Left cardiac atrium (tissue), 4 donors: ENCODE measurements at places on chromosomes 5 and 9. TPM values are rescaled to one million over a fixed set of nuclear protein-coding genes. Genes with fewer than 3 reads are reported as not detected.

DNA sequence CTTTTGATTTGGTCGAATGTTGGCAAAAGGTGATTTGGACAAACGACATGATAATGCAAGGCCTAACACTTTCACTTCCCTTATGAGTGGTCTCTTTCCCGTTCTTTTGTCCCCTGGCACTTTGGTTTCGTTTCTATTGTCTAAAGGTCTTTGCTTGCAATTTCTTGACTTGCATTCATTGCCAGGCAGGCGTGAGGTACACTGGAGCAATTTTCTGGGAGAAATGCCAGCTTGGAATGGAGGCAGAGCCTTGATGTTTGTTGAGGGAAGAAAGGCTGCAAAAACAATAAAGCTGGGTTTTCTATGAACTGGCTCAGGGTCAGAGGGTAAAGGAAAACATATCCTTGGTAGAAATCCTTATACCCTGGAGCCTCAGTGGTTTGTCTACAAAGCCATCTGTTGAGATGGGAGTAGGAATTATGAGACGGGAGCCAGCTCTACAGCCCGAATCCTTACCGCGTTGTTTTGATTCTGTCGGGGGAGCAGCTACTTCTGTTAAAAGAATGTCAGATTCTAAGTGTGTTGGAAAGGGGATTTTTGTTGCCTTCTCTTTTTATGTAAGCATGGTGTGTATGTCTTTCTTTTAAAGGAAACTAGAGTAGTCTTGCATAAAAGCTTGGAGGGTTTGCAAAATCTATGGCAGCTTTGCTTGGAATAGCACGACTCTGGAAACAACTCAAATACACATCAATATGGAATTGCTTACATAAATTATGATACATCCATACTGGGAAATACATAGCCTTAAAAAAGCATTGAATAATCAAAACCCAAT, 158.9 kb downstream of the RMI1 start:
- peak; percentile 34 for DNase-seq

Gene ZNF608
- total RNA-seq: 28.0 TPM

- DNase-seq: no peak
These were observed 313.4 kb downstream of the CDH12 start for GRCh38 chr5:22539762-22540161.

Gene TAF11L5
- total RNA-seq: not detected

Gene CCNH
- 38.1 TPM for total RNA-seq

DNA sequence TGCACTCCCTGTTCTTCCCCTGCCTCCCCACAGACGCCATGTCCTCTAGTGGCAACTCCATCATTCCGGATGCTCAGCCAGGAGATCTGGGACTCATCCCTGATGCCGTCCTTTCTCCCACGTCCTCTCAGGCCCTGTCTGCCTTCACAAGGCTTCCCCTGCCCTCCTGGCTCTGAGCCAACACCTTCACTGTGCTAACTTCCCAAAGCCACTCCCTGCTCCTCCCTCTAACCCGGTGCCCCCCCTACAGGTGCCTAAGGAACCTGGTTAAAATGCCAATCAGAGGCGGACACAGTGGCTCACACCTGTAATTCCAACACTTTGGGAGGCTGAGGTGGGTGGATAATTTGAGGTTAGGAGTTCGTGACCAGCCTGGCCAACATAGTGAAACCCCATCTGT, 67.6 kb downstream of the LMX1B start:
- no peak for DNase-seq
